Upper lobe of left lung (tissue), 6 donors: ENCODE measurements at places on chromosomes 4 and X.

DNA sequence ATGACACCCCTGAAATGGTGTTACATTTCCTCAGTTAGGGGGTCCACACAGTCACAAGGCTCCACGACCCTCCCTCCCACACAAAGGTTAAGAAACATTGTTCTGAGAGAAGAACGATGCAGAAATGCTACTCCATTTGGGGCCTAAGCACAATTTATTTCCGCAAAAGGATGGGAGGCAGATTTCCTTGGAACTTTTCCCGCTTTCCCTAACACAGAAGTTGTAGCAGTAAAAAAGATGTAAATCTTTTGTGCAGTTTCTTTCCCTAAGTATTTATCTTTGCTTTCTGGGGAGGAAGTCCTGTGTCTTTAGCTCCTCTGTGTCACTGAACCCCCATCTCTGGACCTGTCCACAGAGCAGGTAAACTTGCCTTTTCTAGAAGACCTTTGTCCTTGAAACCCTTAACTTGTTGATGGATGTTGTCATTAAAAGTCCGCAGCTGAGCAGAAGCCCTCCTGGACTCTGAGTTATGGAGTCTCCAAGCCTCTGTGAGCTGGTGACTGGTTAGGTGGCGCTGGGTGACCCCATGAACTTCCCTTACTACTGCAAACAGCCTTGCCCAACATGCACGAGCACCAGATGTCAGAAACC is 67.2 kb upstream of the SHISA3 start:
- no peak for DNase-seq

DNA sequence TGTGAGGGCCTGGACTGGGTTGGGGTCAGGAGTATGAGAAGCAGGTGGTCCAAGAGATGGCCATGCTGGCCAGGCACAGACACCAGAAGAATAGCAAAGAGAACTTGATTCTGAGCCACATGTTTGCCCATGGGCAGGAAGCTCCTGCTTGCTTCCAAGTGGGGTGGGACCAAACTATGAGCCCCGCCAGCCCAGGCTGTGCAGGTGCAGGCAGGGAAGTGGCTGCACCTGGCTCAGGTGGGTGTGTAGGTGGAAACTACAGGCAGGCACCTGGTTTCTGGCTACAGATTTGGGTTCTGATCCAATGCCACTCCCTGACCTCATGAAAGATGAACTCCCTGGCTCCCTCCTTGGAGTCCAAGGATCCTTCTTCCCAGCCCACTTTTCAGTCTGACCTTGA is 207.9 kb upstream of the KLF3 start:
- no peak for DNase-seq

- no peak for DNase-seq
Observed at GRCh38 chr4:113881256-113881655, 98.2 kb downstream of the ARSJ start.

DNA sequence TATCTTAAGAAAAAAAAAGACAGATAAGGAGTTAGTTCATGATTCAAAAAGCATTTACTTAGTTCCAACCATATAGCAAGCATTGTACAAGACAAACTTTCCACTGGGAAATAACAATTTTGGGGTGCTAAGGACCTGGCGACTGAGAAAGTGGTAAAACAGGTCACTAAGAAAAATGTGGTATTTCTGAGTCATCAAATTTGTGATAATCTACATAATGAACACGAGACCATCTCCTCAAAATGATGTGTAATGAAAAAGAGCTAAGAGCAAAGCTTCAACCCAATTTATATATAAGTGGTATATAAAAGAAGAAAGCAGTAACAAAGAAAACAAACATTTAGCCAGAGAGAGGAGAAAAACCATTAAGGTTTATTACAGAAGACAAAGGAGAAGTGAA is 72.3 kb downstream of the FBXW7 start:
- no peak for DNase-seq

DNA sequence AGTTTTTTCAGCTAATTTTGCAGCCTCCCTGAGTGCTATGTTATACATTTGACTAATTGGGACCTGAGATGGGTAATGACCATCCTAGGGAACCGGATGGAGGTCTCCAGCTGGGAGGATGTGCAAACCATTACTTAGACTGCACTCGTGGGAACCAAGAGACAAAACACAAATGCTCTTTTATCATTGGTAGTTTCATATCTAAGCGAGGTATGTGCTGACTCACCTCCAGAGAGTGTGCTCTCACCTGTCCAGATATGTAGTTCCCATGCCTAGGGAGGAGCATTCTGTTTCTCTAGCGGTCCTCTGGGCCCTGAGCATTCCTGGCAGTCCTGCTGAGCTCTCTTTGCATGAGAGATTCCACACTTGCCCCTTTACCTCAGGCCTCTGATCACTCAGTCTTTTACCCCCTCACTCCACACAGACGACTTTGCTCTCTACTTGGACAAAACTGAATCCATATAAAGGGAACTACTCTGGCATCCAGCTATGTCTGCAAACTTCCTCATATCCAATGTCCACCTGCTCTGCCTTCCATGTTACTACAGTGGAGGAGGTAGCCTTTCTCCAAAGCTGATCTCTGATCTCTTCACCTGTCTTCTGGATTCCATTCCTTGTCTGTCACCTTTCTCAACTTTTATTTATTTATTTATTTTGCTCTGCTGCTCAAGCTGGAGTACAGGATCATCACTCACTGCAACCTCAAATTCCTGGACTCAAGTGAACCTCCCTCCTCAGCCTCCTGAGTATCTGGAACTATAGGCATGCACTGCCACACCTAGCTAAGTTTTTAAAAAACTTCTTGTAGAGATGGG is 88.4 kb downstream of the LRP2BP start:
- no peak for DNase-seq

DNA sequence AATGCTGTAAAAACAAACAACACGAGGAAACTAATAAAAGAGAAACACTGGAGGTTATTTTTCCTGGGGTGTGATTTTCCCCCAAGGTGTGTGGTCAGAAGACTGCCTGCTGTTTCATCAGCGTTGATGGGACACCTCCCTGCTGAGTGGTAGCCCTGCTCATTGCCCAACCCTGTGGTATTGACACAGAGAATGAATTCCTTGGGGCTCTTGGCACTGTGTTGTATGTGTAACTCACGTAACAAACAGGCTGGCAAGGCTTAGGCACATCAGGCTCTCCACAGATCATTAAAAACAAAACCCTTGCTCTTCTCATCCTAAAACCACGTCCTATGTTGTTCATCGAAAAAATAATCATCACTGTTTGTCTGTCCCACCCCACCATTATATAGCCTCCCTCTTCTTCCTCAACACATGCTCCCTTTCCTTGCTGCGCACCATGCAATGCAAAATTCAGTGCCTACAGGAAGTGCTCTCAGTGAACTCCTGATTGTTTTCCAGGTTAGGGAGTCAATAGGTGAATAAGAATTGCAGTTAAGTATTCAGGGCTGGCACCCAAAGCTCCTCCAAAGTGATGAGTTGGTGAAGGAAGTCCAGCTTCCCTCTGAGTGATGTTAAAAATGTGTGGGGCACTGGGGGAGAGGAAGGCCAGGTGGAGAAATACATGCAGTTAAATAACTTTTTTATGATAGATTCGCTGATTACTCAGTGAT is 11.4 kb upstream of the PUDP start:
- peak; percentile 63 for DNase-seq

DNA sequence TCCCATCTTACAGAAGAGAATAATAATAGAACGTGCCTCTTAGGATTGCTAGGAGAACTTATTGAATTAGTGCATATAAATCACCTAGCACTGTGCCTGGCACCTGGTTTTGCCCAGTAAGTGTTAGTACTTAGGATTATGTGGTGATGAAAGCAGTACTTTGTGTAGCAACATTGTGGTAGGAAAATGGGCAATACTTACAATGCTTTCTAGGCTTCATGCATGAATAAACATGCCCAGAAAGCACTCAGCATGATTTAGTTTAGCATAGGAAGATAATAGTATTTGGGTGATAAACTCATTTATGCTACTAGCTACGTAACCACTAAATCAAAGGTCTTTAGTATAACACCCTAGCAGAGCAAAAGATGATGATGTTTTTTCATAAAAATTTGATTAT is 105.6 kb downstream of the NEUROG2 start:
- no peak for DNase-seq
